ENCODE measurements at places on chromosomes 11 and 22.

- DNase-seq = no peak
Measured at GRCh38 chr11:73325036-73325981, 17.2 kb downstream of the ARHGEF17 start.

- no peak for DNase-seq
Measured at GRCh38 chr11:37967635-37968034, 1369.6 kb upstream of the RAG2 start.

DNA sequence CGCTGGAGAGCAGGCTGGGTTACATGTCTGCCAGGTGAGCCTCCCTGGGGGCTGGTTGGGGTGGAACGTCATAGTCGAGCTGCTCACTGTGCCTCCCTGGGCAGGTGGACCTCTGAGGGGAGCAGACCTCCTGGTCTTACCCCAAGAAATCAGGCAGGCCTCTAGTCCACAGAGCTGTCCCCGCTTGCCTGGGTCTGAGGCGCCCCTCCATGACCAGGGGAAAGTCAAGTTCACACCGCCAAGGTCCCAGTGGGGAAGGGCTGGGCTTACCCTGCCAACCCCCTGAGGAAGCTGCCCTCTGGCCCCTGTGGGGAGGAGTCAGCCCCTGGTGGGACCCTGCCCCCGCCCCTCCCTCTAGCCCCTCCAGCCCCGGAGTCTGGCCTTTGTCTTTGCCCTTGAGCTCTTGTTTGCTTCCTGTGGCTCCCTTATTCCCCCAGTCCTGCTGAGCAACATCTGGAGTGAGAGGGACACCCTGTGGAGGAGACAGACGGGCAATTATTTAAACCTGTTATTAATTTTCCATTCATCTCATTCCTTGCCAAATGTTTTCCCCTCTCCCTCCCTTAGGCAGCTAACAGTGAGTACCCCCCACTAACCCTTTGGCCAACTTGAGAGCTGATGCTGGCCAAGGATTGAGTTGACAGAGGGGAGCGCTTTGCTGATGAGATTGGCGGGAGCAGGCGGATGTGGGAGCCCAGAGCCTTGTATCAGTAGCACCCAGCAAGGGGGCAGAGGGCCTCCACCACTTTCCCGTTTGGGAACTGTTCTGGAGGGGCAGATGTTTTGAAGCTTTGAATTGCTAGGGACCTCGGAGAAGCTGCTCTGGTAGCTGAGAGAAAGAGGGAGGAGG lies 83.4 kb downstream of the CEP164 start:
- DNase-seq = no peak

GRCh38 chr11:3080733-3081385 lies 23.6 kb upstream of the CARS1 start:
- no peak for DNase-seq

DNA sequence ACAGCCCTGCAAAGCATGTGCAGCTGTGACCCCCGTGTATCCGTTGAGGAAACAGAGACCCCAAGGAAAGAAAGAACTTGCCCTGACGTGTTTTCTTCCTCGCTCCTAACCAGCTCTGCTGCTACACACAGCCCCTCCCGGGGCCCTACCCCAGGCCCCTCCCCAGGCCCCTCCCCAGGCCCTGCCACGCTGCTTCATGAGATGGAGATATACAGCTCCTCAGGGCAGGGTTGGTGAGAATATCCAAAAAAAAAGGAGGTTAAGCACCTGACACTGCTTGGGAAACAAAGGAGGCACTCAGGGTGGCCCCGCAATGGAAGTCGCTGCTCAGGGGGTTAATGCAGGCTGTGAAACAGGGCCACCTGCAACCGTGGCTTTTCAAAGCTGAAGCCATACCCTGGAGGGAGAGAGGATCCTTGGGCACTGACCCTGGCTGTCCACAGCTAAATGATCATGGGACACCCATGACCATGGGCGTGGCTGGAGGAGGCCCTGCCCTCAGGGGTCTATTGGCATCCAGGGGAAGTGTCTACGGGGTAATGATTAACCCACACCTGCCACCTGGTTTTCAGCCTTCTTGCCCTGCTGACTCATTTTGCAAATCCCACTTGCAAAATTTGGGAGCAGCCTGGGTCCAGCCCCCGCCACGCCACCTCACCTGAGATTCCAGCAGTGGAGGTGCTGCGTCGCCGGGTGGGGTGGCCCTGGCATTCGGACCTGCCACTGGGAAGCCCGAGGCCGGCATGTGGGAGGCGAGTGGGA lies 112.1 kb upstream of the ANO1 start:
- no peak for DNase-seq

Data from stimulated activated CD4-positive, alpha-beta T cell treated with anti-CD3 and anti-CD28 coated beads, Interleukin-4, amount 100 ng/mL, for 4 hours (primary cell).